ENCODE measurements at places on chromosomes 4 and X.
A peak's percentile ranks its signal among the peaks of the same experiment; 100 is the strongest.

DNA sequence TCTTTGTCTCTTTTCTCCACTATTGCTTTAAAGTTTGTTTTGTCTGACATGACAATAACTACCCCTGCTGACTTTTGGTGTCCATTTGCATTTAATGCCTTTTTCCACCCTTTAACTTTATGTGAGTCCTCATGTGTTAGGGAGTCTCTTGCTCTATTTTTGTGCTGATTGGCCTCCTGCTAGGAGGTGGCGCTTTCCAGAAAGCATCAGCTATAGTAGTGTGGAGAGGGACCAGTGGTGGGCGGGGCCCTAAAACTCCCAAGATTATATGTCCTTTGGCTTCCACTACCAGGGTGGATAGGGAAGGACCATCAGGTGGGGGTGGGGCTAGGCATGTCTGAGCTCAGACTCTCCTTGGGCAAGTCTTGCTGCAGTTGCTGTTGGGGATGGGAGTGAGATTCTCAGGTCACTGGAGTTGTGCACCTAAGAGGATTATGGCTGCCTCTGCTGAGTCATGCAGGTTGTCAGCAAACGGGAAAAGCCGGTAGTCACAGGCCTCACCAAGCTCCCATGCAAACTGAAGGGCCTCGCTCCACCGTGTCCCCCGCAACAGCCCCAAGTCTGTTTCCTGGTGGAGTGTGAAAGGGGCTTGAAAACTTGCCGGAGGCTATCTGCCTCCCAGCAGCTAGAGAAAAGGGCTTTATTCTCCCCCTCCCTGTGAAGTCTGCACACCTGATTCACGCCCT is 156.3 kb downstream of the CPEB2 start:
- no peak for DNase-seq

DNA sequence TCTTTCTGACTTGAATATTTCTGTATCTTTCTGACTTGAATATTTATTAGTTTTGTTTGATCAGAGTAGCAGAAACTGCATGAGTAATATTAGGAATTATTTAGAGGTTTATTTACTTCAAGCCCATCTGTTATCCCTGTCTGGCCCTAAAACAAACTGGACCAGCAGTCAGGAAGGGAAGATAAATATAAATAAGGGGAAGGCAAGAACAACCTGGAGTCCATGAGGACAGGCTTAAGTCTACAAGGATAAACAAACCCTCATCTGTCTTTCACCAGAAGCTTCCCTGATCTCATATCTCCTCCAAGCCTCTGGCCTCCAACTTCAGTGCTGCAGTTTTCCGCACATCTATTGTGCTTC is 524.9 kb downstream of the CENPC start:
- no peak for DNase-seq

DNA sequence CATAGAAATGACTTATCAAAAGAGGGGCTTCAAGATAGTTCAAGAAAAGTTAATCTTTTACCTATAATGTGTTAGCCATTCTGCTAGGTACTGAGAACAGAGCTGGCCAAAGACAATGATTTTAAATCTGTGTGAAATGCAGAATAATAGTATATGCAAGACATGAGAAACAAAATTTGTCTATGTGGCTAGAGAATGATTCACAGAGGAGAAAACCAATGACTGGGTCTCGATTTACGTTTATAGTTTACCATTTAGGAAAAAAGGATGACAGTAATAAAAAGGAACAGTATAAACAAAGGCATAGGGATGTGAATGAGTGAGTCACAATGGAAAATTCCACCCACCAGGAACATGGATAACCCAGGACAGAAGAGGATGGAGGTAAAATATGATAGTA is 31.9 kb downstream of the NPFFR2 start:
- DNase-seq: no peak

- DNase-seq: no peak
These were observed 1452.7 kb upstream of the TENM3 start for GRCh38 chr4:180790471-180790870.

- DNase-seq: no peak
These were observed 142.9 kb downstream of the PCDH7 start for GRCh38 chr4:30863021-30863420.

DNA sequence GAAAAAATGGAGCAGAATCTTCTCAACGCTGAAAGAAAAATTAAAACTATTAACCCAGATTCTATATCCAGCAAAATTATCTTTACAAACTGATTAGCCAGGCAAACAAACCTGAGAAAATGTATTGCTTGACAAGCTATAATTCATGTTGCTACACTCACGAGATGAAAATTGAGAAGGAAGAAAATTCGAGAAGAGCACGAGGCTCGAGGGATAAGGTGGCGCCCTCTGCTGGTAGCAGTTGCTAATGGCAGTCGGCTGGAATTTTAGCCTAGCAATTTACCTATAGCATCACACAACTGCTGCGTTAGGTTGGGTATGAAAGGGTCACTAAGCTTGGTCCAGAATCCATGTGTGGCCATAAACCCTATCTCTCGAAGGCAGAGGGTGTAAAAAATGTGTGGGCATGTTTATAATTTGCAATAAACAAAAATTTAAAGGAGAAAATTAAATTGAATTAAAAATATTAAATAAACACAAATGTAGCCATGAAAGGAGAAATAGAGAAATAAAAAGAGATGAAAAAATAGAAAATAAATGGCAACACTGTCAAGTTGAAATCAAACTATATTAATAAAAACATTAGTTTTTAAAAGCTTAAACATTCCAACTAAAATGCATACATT is 126.6 kb downstream of the PPP4R3C start:
- no peak for DNase-seq

GRCh38 chrX:112147206-112147605 is 64.6 kb upstream of the TRPC5 start:
- no peak for DNase-seq

DNA sequence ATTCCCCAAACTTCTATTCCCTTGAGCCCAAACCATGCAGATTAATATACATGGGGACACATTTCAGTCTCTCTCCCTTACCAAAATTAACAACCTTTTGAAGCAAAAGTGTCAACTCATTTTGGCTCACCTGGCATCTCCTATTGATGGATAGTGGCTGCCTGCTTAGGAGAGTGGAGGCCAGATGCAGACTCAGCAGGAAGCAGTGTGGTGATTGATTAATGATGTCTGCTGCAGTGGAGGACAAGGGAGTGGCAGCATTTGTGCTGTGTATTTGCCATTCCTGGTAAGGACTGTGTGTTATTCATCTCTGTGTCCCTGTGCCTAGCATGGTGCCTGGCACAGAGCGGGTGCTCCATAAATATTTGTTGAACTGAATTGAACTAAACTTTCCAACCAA is 590.1 kb downstream of the RAB28 start:
- DNase-seq: no peak

GRCh38 chr4:7676398-7676922 is 241.7 kb upstream of the PSAPL1 start:
- no peak for DNase-seq

DNA sequence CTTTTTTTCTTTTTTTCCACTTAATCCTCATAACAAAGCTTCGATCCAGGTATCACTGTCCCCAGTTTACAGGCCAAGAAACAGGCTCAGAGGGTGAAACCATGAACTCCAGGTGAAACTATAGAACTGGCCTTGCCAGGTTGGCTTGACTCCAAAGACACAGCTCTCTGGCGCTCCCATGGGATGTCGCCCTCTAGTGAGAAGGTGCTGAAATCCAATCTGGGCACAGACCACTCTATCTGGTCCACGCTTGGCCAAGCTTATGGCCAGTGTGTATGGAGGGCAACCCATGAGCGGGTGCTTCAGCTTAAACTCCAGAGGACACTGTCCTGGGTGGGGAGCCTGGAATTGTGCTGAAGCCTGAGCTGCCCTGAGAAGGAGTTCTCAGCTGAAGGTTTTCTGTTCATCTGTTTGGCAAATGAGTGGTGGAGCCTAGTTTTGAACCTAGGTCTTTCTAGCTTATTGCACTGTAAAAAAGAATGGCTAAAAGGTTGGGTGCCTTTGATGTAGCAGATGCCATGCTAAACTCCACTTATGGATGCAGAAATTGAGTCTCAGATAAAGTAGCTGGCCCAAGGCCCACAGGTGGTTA is 70.5 kb downstream of the SEL1L3 start:
- DNase-seq: no peak

DNA sequence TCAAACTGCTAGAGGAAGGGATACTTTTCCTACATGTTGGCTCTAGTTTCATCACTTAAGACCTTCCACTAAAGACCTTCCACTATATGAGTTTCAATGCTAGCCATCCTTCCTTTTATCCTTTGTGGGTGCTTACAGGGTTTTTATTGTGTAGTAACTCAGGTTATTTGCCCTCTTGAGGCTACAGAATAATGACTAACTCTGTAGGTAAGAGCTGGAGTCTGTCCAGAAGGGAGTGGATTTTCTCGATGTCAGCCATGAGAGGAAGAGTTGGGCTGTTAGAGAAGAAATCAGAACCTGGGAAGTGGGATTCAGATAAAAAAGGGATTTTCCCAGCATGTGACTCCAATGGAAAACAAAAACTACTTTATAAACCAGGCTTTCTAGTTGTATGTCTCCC is 27.5 kb upstream of the HERC5 start:
- no peak for DNase-seq

DNA sequence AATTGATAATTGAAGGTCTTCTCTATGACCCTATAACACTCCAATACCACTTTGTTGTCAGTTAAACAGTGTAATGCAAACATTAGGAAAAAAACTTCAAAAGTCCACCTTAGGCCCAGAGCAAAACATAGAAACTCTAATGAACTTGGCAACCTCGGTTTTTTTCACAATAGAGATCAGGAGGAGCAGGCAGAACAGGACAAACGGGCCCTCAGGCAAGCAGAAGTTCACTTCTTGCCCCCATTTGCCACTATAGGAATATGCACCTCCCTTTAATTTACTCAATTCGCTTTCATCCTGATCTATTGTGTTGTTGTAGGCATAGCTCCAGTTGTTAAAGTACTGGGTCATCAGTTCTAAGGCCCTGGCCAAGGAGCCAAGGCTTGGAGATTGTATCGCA is 18.2 kb downstream of the ACOX3 start:
- no peak for DNase-seq

DNA sequence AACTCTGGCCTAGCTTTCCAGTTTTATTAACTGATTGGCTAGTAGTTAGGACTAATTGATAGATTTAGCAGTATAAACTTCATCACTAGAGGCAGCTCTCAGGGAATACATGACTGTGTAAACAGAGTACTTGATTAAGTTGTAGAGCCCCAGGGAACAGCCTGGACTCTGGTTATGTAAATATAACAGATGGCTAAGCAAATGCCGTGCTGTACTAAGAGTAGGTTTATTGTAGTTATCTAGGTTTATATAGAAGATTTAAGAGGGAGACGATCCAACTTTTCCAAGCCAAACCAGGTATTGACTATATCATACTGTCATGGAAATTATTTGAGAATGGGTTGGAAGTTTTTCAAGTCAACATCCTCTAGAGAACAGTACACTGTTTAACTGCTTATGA is 463.4 kb upstream of the GRID2 start:
- DNase-seq: no peak

DNA sequence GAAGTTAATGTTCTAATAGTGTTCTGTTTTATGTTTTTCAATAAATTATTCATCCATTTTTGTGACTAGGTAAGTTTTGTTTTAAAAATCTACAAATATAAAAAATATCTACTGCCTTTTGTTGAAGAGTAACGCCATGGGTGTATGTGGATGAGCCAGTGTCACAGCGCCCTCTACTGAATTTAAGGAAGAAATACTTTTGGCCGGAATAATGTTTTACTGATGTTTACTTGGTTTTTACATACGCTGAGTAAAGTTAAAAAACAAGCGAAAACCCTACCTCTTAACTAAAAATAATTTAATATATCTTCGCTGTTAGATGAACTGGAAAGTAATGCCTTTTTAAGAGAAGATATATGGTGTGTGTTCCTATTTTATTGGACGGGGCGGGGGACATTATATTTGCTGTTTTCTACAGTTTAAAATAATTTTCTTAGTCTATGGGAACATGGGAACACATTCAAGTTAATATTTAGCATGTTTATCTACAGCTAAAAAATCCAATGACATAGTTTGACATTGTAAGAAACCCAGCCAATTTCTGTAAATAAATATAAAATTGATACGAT is 86.1 kb downstream of the CPE start:
- DNase-seq: no peak

GRCh38 chr4:173509036-173510001 is 20.7 kb downstream of the HAND2 start:
- DNase-seq: no peak

GRCh38 chr4:6440506-6441201 is 31.8 kb downstream of the PPP2R2C start:
- no peak for DNase-seq

DNA sequence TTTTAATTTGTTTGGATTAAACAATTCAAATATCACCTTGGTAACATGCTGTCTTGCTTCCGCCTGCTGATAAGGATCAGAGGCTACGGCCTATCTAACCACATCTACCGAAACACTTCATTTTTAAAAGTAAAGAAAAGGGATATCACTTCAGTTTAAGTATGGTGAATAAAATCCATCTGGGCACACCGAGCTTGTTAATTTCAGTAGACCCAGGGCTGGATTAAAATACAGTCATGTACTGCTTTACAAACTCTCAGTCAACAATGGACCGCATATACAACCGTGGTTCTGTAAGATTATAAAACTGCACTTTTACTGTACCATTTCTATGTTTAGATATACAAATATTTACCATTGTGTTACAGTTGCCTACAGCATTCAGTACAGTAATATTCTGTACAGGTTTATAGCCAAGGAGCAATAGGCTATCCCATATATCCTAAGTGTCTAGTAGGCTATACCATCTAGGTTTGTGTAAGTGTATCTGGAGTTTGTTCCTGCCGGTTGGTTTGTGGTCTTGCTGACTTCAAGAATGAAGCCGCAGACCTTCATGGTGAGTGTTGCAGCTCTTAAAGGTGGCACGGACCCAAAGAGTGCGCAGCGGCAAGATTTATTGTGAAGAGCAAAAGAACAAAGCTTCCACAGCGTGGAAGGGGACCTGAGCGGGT is 40.0 kb downstream of the SEPTIN11 start:
- DNase-seq: peak; percentile 66

GRCh38 chr4:10272511-10272910 is 155.9 kb upstream of the WDR1 start:
- DNase-seq: no peak

- DNase-seq: no peak
These were observed 149.3 kb downstream of the PDE5A start for GRCh38 chr4:119479180-119479808.

GRCh38 chr4:78410676-78411075 is 140.9 kb upstream of the ANXA3 start:
- DNase-seq: no peak

- no peak for DNase-seq
These were observed 30.4 kb upstream of the HPGDS start for GRCh38 chr4:94372991-94373390.

GRCh38 chrX:13470685-13470977 is 98.8 kb upstream of the EGFL6 start:
- DNase-seq: no peak
